ENCODE measurements at places on chromosomes 6 and 20.

GRCh38 chr6:157644043-157644810 lies 178.8 kb upstream of the SNX9 start:
- DNase-seq = no peak

DNA sequence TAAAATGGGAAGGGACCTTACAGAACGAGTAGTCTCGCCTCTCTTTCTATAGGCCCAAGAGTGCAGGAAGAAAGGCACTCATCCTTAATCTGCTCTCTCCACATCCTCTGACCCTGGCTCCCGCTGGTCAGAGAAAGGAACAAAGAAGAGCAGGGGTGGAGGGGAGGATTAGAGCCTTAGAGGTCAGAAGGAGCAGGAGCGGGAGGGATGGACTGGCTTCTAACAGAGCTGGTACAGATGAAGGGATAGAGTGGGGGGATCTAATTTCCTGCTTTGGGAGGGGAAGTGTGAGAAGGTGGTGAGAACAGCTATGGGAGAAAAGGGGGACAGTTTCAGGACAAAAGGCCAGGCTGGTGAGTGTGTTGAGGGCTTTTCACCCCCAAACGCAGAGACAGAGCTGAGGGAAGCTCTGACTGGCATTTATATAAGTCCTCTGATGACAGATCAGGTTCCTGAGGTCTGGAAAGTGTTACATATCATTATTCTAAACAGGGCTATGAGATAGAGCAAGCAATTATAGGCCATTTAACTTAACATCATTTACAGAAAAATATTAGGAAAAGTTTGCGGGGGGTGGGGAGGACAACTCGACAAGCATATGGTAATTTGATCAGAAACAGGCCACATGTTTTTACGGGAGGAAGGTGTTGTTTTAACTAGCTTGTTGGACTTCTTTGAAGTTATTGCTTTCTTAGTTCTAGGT lies 111.1 kb downstream of the FOXC1 start:
- no peak for DNase-seq

DNA sequence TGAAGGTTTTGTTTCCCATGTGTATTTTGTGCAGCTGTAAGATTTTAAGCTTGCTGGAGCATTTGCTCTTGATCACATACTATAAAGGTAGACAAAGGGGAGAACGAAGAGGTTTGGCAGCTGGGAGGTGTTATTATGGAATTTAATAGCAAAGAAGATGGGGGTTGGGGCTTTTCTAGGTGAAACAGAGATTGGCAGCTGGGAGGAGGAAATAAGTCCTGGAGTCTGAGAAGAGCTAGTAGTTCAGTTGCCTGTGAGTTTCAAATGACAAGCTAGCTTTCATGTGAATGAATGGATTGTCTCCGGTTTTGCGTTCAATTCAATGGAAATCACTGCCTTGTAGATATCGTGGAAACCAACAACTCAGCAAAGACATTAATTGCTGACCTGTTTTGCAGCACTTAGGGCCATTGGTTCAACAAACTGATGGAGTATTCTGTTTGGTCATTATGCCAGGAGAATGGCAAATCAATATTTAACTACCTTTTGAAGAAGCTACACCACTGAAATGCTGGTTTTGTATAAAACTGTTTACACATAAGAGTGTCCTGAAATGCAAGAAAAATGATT lies 38.1 kb upstream of the FLRT3 start:
- DNase-seq = no peak

DNA sequence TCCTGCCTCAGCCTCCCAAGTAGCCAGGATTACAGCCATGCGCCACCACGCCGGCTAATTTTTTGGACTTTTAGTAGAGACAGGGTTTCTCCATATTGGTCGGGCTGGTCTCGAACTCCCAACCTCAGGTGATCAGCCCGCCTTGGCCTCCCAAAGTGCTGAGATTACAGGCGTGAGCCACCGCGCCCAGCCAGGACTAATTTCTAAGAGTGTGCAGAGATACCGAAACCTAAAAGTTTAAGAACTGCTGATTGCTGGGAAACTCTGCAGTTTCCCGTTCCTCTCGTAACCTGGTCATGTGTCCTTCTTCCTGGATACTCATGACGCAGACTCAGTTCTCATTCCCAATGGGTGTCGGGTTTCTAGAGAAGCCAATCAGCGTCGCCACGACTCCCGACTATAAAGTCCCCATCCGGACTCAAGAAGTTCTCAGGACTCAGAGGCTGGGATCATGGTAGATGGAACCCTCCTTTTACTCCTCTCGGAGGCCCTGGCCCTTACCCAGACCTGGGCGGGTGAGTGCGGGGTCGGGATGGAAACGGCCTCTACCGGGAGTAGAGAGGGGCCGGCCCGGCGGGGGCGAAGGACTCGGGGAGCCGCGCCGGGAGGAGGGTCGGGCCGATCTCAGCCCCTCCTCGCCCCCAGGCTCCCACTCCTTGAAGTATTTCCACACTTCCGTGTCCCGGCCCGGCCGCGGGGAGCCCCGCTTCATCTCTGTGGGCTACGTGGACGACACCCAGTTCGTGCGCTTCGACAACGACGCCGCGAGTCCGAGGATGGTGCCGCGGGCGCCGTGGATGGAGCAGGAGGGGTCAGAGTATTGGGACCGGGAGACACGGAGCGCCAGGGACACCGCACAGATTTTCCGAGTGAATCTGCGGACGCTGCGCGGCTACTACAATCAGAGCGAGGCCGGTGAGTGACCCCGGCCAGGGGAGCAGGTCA lies at the start of gene HLA-E:
Gene HLA-E (plus strand): TSS at position 429 of the 945 bp plus-strand sequence. CDS start 23 bp downstream, at position 452.
- DNase-seq = peak; percentile 89

- no peak for DNase-seq
These were observed 15.4 kb upstream of the PAQR8 start for GRCh38 chr6:52346503-52346902.

DNA sequence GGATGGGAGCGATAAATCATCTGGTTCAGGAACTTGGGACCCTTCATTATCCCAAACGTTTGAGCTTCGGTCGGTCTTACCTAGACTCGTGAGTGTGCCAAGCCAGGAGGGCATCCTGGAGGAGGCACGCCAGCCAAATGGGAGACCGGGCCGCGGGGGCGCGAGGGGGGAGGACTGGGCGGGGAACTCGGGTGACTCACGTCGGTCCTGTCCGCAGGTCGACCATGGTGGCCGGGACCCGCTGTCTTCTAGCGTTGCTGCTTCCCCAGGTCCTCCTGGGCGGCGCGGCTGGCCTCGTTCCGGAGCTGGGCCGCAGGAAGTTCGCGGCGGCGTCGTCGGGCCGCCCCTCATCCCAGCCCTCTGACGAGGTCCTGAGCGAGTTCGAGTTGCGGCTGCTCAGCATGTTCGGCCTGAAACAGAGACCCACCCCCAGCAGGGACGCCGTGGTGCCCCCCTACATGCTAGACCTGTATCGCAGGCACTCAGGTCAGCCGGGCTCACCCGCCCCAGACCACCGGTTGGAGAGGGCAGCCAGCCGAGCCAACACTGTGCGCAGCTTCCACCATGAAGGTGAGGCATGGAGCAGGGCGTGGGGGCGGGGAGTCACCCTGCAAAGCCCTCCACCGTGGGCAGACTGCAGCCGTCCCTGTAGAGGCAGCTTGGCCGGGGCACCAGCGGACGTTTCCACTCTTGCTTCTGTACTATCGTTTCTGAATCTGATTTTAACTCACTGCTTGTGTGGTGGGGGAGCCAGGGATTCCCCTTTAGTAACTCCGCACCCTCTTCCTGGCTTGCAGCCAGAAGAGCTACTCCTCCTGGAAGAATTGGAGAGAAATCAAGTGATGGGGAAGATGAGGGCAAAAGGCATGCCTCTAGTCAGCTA lies 2.7 kb downstream of the BMP2 start:
- DNase-seq = no peak

DNA sequence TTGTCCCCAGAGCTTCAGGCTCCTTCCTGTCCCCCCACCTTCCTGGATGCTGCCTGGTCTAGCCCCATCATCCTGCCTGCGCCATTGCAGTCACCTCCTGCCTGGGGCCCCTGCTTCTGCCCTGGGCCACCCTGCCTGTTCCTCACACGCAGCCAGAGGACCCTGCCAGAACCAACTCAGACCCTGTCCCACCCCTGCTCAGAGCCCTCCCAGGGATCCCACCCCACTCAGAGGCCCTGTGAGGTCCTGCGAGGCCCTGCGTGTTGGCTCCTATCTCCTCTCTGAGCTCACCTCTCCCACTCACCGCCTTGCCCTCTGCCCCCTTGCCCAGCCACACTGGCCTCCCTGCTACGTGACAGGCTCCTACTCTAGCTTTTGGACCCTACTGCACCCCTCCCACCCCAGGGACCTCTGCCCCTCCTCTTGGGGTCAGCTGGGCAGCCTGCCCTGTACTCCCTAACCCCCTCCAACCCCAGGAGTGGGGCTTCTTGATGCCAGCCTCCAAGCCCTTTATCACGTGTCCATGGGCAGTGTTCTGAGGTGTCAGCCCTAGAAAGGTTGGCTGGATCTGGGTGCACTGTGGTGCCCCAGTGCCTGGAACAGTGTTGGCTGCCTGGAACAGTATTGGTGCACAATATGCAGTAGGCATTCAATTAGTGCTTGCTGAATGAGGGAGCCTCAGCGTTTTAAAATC lies 68.3 kb downstream of the CEBPB start:
- no peak for DNase-seq

DNA sequence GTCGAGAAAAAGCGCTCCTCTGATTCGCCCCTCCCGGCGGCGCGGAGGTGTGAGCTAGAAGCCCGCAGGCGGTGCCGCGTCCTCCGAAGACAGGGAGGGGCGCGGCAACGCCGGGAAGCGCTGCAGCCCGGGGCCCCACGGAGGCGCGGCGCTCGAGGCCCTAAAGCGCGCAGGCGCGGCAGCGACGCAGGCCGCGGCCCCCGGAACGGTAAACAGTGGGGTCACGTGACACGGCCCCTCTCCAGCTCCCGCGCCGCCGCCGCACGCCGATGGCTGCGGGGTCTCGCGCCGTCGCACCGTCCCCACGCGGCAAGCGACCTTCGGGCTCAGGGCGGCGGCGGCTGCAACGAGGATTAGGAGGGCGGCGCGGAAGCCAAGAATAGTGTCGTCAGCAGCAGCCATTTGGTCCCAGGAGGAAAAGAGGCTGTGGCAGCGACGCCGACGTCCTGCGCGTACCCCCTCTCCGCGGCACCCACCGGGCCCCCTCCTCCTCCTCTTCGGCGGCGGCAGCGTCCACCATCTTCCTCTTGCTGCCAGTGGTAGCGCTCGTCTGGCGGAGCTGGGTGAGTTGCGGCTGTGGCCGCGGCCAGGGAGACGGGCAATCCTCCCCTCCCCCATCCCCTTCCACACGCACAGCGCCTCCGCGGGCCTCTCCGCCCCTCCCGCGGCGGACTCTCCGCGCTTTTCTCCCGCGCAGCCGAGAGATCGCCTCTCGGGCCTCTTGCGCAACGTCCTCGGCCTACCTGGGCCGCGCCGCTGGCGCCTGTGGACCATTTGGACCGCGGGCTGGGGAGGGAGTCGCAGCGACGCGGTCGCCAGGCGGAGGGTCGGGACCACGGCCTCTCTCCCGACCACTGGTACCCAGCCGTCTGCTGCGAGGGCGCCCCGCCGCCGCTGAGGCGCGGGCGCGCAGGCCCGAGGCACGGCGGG lies at the start of gene PHF3:
Gene PHF3 (plus strand): TSS at position 215 of the 930 bp plus-strand sequence. CDS start 10,750 bp downstream, outside the sequence.
- DNase-seq = peak; percentile 93

- DNase-seq = no peak
These were observed 3.0 kb downstream of the PSMF1 start for GRCh38 chr20:1121429-1121828.
